Activated CD8-positive, alpha-beta T cell treated with anti-CD3 and anti-CD28 coated beads for 36 hours (primary cell): ENCODE measurements at places on chromosomes 3 and 15.

GRCh38 chr3:50303013-50303815 lies at the start of gene HYAL1:
HYAL1 (minus strand) TSS chr3:50303574; CDS start chr3:50302956, 618 bp downstream.
- DNase-seq, result no peak

- DNase-seq, result no peak
These were observed 32.3 kb downstream of the MOBP start for GRCh38 chr3:39499651-39500273.

DNA sequence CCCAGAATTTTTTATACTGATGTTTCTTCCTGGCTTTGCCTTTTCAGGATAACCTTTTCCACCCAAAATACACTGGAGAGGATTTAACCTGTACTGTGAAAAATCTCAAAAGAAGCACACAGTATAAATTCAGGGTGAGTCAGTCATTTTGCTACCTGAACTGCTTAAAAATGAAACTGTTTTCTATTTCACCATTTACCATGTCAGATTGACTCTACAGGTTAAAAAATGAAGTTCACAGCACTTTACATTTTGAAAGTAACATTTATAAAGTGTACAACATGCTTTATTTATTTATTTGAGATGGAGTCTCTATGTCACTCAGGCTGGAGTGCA lies 115.2 kb downstream of the GHSR start:
- no peak for DNase-seq

GRCh38 chr15:93257920-93258319 lies 168.9 kb upstream of the RGMA start:
- no peak for DNase-seq

- DNase-seq, result no peak
These were observed 52.8 kb downstream of the ITGA11 start for GRCh38 chr15:68379058-68379758.

- DNase-seq, result no peak
These were observed 39.0 kb downstream of the SIDT1 start for GRCh38 chr3:113571360-113571759.

DNA sequence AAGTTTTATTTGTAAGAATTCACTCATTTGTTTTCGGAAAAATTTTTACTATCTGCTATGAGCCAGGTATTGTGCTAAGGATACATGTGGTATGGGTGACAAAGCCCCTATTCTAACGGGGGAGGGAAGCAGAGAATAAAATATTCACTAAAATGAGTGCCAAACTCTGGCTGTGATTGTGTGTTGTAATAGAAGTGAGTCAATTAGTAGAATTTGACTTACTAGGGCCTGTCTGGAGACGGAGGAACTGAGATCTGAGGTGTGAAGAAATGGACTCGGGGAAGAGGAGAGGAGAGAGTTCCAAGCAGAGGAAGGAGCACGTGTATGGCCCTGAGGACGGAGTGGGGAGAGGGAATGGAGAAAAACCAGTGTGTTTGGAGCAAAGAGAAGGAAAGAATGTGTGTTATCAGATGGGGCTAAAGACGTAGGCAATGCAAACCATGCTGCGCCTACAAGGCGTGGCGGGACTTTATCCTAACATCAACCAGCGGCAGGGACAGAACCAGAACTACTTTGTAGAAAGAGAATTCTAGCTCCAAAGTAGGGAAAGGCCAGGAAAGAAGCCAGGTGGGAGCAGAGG lies 89.1 kb downstream of the OSBPL10 start:
- DNase-seq, result no peak

DNA sequence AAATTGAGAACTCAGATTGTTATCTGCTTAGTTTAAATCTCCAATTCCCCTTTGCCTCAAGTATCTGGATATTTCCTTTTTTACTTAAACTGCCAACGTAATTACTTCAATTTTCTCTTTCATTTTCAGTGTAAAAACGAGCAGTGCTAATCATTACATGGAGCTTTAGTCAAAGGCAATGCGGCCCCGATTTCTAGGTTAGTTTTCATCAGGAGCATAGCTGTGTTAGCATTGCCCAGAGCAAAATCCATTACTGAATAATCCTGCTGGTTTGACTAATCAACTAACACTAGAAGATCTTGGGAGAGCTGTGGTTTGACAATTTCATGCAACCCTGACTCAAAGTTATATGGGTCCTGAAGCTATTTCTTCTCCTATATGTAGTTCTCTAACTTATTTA lies 46.2 kb downstream of the ZPLD1 start:
- DNase-seq, result no peak

DNA sequence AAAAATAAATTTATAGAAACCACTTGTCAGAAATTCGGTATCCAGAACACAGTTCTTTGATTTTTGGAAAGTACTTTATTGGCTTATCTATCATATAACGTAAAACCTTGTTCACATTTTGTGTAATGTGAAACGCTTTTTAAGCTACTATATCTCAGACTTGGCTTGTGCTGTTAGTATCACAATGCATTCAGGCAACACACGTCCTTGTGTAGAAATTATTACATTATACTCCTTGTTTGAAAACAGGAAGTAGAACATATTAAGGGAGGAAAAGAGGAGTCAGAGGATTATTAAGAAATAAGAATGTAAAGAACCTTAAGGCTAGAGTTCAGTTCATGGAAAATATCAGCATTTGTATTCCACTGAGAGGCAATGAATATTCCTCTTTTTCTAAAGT lies 1.6 kb downstream of the DNAJC13 start:
- no peak for DNase-seq

DNA sequence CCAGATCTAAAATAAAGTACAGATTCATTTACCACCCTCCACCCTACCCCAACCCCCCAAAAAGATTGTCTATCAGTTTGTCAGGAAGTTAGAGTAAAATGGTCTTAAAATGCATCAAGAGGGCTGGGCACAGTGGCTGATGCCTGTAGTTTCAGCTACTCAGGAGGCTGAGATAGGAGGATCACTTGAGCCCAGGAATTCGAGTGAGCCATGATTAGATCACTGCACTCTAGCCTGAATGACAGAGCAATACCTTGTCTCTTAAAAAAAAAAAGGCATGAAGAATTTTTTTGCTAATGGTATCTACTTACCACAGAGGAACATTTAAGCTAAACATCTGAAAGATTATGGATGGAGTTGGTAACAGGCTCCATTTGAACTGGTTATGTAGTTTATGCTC lies 71.0 kb downstream of the RBM6 start:
- no peak for DNase-seq

DNA sequence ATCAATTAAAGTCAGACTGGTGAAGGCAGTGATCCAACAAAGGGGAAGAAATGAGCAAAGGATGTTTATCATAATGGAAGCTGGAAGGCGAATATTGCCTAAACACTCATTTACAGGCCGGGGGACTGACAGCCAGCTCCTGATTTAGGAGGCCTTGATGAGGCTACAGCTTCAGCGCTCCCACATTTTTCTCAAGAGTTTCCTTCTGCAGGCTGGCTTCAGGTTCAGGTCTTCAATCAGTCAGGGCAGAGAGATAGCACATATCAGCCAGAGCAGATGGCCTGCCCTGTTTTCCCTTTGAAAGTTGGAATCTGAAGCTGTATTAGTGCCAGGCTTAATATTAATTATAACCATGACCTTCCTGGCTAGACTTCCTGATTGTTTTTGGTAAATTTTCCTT lies 218.9 kb downstream of the SV2B start:
- DNase-seq, result no peak
